T-helper 9 cell (primary cell): ENCODE measurements at places on chromosomes 12 and 14.
A peak's percentile ranks its signal among the peaks of the same experiment; 100 is the strongest.

DNA sequence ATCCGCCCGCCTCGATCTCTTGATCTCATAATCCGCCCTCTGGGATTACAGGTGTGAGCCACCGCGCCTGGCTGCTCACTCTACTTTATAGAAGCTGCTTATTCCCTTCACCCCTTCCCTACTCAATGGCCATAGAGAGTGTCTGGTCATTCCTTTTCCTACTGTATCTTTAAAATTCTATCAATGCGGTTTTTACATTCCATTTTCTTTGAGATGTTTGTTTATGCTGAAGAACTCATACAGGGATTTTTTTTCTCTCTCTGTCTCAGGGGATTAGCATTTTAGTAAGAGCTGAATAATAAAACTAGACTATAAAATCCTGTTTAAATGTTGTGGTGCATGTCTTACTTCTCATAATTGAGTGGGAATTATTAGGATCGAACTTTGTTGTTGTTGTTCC, 218.6 kb upstream of the FOXN3 start:
- no peak for DNase-seq

DNA sequence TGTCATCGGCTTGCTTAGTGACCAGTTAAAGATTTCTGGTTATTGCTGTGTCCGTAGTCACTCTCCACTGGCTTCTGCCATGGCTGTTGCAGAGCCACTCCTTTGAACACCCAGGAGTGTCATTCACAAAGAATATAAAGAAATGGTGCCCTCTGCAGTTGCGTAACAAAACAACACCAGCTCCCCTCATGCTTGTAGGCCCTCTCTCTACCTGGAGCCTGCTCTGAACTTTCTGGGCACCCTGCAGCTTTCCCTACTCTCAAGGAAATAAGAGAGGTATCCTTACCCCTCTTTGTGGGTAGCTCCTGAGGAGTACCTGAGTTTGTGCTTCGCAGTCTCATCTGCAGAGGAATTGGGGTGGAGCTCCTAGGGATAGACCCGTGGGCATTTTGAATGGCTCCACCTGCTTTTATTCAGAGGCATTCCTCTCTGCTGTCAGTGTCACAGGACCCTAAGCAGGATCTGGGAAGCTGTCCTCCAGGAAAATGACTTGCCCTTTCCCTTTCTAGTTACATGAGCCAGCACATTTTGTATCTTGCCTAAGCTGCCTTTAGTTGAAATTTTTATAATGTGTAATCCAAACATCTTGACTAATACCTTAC, 97.2 kb upstream of the TMEM260 start:
- DNase-seq = no peak

- no peak for DNase-seq
These were observed 159.1 kb downstream of the ANO4 start for GRCh38 chr12:100953677-100954076.

DNA sequence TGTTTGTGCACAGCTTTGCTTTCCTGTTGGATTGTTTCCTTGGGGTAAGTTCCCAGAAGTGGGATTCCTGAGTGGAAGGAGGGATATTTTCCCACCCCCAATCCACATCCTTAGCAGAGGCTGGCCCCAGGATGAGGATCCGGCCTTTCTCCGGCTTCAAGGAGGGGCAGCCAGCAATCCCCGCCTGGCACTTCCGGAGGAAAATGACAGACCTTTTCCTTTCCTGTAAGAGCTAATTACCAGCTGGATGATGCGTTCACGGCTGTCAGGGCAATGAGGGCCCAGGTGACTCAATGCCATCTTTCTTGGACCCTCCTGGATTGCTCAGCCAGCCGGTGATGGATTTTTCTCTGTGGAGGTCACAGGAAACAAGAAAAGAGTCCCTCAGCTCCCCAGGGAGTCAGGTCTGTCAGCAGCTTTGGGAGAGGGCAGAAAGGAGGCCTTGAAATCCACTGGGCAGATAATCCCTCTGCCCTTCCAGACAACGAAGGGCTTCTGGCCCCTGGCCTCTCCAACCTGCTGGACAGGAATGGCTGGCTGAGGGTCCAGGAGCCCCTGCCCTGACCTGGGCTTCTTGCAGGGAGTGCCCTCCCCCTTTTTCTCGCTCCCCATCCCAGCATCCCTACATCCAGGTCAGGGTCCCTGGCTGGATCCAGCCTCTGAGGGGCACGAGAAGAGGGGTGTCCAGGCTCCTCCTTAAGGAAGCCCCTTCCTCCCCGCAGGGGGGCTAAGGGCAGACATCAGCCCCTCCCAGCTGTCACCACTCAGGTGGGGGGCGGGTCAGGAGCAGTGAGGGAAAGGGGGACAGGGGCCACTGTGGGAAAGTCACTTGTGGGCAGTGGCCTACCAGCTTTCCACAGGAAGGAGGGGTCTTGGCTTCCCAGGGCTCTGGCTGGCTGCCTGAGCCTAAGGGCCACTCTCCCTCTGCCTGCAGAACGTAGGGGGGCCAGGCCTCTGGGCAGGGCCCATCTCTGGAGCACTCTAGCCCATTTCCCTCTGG, 16.1 kb upstream of the CCDC85C start:
- no peak for DNase-seq

DNA sequence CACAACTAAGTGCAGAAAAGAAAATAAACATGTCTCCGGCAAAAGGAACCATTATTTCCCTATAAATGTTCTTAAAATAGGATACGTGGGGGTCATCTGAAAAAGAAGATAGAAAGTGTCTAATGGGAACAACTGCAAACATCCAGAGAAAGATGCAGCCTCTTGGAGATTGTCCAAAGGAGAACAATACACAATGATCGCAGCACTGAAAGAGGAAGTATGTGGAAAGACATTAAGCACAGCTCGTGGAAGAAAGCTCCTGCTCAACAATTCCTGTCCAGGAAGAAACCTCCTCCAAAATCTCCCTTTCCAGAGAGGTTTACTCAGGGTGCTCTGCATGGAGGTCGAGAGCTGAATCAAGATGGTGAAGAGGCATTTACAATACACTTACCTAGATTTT, 2.5 kb upstream of the LALBA start:
- DNase-seq = no peak

- DNase-seq = no peak
These were observed 52.4 kb downstream of the DUSP6 start for GRCh38 chr12:89299931-89300330.

DNA sequence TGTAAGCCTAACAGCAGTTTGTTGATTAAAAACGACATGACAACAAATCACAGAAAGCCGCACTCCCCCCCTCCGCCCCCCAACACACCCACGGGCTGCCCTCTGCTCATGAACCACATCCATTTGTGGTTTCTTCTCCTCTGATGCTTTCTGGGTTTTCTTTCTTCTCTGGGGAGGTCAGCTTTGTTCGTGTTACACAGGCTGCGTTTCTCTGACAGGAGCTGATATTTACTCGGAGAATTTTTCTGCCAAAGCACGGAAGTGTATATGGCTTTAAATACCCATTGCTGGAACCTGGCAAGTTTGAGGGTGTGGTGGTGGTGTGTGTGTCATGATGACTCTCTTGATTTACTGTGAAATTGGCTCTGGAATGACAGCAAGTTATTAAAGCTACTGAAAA, 883.7 kb upstream of the TMEM132C start:
- no peak for DNase-seq

GRCh38 chr14:53437858-53438257, 284.7 kb upstream of the DDHD1 start:
- no peak for DNase-seq

DNA sequence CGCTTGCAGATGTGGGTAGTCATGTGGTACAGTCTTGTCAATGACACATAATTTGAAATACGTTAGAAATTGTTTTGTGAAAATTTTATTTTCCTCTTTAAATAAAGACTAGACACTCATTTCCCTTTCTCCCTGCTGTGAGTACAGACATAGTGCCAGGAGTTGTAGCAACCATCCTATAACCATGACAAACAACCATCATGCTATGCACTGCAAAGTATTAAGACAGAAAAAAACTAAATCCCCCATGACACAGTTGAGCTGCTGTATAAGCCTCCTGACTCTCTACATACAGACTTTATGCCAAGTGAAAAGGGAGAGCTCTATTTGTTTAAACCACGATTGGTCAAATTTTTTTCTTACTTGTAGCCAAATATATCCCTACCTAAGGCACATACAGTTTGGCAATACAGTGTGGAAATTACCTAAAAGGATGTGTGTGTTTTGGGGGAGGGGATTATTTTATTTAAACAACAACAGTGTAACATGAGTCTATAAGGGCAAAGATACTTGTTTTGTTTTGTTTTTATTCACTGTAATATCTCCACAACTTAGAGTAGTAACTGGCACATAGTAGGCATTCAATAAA, 45.0 kb upstream of the KRR1 start:
- no peak for DNase-seq

DNA sequence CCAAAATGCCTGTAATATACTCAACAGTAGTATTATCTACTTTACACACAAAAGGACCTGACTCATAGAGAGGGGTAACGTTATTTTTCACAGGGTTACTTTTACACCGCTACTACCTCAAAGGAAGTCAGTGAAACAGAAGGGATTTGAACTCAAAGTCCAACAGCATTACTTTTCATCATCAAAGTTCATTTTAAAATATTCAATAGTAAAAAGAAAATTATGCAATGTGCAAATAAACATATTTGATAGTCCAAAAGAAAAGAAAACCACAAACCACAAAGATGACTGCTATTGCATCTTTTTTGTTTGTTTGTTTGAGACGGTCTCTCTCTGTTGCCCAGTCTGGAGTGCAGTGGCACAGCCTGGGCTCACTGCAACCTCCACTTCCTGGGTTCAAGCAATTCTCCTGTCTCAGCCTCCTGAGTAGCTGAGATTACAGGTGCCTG, 15.5 kb downstream of the KIF21A start:
- no peak for DNase-seq

DNA sequence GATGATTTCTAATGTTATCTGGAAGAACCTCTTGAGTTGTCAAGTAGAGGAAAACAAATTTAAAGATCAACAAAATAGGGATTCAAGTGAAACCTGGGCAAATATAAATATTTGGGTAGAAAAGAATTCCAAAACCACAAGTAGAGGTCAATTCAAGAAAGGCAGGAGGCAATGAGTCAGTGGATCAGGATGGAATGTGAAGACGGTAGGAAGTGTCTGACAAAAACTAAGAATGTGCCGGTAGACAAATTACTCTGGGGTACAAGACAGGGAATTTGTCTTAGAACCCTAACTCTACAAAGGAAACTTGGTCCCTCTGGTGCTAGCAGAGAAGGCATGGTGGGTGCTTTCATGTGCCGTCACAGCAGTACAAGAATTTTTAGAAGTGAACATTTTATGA, 13.6 kb downstream of the ABCD2 start:
- no peak for DNase-seq

GRCh38 chr12:10448236-10448635, 4.9 kb downstream of the KLRC1 start:
- no peak for DNase-seq

- no peak for DNase-seq
These were observed 83.2 kb downstream of the ALG10B start for GRCh38 chr12:38399711-38400206.

DNA sequence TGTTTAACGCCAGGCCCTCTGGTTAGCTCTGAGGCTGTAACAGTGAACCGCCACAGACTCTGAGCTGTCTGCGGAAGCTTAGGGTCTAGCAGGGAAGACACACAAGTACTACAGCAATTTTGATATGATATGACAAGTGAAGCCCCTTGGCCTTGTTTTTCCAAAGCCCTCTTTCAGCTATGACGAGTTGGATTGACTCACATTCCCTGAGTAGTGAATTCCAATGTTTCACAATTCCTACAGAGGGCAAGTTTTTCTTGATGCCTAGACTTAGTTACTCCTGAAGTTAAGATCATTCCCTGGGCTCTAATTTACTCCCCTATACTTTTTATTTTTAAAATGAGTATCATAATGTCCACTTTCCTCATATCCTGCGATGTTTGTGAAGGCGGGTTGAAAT, 53.3 kb upstream of the CISTR start:
- no peak for DNase-seq

DNA sequence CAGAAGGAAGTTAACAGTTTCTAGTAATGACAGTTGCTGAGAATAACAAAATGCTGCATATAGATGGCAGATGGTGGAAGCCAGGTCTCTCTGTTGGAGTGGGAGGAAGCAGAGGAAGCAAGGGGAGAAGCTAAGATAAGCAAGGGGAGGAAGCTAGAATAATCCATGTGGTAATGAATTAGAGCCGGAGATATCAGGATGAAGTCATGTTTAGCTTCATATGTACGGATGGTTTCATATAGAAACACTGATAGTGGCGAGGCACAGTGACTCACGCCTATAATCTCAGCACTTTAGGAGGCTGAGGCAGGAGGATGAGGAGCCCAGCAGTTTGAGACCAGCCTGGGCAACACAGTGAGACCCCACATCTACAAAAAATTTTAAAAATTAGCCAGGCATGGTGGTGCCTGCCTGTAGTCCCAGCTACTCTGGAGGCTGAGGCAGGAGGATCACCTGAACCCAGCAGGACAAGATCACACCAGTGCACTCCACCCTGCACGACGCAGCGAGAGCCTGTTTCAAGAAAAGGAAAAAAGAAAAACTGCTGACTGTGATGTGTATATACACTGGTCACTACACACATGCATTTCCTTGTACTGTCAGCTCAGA, 49.2 kb downstream of the ANAPC7 start:
- DNase-seq = no peak

DNA sequence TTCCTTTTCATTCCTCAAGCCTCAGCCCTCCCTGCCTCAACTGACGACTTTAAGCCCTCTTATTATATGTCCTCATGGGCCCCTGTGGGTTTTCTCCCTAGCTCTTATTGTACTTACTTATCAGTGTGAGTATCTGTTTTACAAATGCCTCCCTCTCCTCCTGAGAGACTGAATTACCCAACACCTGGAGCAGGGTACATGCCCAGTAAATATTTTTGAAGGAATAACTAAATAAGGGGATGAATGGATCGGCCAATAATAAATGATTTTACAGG, 95.8 kb upstream of the SLC35F4 start:
- DNase-seq = no peak

DNA sequence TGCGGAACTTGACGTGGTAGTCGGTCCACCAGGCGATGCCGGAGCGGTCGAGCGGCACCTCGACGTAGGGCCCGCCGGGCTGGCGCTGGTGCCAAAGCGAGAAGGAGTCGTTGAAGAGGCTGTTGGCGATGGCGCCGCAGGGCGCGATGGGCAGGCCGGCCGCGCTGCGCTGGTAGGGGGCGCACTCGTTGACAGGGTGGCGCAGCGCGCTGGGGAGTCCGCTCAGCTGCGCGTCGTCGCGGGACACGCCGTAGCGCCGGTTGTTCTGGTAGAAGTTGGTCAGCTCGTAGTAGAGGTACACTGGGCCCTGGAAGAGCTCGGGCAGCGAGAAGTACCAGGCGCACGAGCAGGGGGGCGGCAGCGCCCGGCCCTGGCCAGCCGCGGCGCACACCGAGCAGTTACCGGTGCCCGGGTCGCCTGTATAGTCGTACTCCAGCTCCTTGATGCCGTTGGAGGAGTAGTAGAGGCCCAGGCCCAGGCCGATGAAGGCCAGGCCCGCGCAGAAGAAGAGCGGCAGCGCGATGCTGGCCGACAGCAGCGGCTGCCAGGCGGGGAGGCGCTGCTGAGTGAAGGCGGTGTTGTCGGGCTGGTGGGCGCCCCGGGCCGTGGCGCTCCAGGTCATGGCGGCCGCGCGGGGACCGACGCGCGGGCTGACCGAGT, 482 bp downstream of the TMEM30B start:
- DNase-seq = peak; percentile 70

DNA sequence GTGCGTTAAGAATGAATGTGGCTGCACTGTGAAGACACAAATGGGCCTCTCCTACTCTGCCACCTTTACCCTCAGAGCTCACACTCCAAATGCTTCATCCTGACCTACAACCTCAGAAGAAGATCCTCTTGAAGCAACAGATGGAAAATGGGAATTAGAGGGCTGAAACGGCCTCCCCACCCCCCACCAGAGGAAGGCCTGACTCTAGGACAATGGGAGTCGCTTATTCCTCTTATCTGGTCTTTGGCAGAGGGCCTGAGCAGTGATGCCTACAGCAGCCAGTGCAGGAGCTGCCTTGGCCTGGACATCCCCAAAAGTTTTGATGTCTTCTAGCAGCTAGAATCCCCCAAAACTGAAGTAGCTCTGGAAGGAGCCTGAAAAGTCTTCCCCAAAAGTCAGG, 29.2 kb downstream of the BTBD7 start:
- no peak for DNase-seq
